CD4-positive, alpha-beta T cell treated with Interleukin-12 subunit alpha and Interleukin-12 subunit beta, for 1 hour (primary cell): ENCODE measurements at places on chromosomes 12 and 14.

DNA sequence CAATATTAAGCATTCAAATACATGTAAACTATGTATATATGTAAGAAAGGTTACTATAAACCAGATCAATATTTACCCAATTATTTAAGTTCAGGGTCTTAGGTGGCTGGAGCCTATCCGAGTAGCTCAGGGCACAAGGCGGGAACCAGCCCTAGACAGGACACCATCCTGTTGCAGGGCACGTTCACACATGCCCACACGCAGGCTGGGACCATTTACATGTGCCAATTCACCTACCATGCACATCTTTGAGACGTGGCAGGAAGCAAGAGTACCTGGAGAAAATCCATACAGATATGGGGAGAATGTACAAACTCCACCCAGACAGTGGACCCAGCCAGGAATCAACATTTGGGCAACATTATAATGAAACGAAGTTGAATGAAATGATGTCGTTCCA lies 263.0 kb upstream of the E2F7 start:
- no peak for DNase-seq

DNA sequence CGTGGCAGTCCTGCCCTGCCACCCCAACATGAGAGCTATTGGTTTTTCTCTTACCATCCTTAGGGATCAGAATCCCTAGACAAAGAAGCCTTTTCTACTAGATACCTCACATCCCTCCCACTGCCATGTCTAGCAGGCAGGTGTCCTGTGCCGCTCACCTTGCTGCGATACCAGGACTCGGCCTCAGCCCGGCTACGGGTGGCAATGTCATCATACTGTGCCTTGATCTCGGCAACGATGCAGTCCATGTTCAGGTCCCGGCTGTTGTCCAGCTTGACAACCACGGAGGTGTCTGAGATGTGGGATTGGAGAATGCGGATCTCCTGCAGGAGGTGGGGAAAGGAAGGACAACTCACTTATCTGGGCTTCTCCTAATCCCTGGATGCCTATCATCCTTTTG lies 4.5 kb downstream of the KRT83 start:
- DNase-seq: no peak

DNA sequence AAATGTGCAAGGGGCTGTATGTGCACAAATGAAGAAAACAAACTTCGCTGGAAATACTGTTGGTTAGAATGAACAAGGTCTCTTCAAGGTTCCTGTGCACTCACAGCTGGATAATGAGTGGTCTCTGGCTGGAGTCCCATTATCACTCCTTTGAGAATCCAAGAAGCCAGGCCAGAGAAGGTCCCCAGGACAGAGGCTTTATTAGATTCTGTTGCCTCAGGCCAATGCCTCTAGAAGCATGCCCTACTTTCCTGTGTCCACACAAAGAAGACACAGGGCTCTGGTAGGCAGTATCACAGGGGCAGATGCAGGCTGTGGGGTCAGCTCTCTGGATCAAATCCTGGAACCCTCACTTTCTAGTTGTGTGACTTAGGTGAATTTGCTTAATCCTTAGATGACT lies 384.7 kb downstream of the GRIN2B start:
- DNase-seq: no peak

DNA sequence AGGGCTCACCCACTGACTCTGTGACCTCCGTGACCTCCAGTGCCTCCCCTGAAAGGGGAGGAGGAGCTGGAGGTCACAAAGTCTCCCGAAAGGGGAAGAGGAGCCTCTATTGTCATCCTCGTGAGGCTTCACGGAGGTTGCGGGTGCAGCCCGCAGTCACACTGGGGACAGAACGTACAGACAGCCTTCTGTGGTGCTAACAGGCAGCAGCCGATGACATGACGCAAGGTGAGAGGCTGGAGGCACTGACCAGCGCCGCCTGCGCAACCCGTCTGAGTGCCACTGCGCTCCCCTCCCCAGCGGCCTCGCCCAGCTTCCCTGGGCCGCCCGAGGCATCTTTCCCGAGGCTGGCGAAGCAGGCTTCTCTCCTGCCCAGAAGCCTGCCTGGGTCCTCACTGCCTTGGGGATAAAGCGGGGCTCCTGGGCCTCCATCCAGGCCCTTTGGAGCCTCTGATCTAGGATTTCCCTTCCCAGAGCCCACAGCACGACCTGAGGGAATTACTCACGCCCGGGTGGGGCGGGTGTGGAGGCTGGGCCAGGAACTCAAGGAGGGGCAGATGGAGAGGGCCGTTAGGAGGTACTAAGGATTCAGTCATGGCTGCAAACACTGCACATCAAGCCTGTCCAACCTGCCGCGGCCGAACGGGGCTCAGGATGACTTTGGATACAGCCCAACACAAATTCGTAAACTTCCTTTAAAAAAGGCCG lies 12.3 kb upstream of the LBHD2 start:
- no peak for DNase-seq

DNA sequence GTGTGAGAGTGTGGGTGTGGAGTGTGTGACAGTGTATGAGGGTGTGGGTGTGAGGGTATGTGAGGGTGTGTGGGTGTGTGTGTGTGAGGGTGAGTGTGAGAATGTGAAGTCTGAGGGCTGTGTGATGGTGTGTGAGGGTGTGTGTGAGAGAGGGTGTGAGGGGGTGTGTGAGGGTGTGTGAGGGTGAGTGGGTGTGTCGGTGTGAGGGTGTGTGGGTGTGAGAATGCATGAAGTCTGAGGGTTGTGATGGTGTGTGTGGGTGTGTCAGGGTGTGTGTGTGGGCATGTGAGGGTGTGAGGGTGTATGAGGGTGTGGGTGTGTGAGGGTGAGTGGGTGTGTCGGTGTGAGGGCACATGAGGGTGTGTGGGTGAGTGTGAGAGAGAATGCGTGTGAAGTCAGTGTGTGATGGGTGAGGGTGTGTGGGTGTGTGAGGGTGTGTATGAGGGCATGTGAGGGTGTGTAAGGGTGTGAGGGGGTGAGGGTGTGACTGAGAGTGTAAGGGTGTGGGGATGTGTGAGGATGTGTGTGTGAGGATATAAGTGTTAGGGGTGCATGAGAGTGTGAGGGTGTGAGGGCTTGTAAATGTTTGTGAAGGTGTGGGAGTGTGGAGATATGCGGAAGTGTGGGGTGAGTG lies 36.4 kb downstream of the TMEM121 start:
- DNase-seq: no peak

DNA sequence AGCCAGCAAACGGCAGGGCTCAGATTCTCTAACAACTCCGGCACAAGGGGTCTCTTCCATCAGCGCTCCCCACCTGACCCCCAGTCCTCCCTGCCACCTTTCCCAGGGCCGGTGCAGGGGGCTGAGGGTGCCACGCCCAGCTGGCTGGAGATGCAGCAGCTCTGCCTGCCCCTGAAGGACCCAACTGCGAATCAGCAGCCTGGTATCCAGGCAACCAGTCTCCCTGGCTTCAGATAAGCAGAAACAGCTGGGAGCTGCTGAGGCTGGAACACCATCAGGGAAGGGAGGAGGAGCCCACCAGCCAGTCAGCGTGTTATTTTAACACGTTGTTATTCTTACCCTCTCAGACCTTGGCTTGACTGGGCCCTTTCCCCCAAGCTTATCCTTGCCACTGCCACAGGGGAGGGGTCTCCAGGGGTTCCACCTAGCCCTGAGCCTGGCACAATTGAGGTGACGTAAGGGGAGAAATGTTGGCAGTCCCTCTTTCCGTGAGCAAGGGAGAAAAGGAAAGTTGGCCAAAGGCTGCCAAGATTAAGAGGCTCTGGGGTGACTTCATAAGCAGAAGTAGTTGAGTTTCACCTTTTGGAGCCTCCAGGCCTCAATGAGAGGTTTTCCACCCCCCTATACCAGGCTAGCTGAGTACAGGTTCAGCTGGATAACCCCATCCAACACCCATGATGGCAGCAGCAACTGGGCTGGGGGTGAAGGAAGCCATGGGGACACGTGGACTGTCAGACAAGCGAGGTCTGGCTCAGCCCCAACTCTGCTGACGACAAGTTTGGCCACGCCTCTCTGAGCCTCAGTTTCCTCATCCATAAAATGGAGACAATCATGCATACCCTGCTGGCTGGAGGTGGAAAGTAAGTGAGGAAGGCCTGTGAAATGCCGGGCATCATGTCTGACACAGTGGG lies 91.1 kb downstream of the IRF2BPL start:
- DNase-seq: no peak

GRCh38 chr12:123900871-123901376 lies 71.7 kb downstream of the CCDC92 start:
- DNase-seq: no peak

- DNase-seq: peak; percentile 42
Observed at GRCh38 chr14:21874167-21874566, 200.5 kb upstream of the OR4E1 start.

DNA sequence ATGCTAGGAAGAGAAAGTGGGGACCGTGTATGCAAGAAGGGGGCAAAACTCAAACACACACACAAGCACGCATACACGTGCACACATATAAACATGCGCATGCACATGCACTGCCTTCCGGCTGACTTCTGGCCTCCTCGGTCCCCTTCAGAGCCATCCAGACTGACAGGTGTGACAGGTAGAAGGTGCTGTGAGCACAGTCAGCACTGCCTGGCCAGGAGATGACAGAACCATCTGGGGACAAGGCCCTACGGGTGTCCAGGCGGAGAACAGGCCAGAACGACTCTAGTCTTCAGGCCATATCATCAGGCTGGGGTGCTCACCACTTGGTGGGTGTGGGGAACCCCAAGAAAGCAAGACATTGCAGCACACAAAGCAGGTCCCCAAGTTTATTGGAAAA lies 7.3 kb downstream of the KRT83 start:
- no peak for DNase-seq

DNA sequence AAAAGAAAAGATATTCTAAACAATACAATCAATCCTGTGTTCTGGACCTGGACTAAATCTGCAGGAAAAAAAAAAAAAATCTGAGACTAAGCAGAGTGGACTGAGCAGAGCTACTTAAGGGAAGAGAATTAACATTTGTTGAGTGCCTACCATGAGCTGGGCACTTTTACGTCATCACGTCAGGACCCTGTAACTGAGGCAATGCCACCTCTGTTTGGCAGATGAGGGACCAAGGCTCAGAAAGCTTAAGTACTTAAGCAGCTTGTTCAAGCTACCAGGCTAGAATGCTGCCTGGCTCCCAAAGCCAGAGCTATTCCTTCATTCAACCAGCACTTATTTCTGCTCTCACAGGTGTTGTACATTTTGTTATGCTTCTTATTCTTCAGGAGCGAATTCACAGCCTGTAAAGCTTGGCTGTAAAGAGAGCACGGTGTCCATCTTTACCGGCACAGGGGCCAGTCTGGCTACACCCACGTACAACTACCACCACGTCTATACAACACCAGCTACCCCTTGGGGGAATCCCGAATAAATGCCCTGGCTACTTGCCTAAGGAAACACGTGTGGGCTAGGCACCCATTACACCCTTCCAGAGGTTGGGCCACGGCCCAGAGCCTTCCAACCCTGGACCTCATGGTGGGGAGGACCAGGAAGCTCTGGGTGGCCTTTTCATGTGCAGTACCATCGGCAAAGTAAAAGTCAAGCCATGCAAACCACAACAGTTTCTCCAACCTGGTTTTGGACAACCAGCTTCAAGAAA lies 27.0 kb downstream of the TMCC3 start:
- DNase-seq: no peak

- DNase-seq: no peak
Observed at GRCh38 chr12:47733142-47733541, 7.9 kb upstream of the ENDOU start.

DNA sequence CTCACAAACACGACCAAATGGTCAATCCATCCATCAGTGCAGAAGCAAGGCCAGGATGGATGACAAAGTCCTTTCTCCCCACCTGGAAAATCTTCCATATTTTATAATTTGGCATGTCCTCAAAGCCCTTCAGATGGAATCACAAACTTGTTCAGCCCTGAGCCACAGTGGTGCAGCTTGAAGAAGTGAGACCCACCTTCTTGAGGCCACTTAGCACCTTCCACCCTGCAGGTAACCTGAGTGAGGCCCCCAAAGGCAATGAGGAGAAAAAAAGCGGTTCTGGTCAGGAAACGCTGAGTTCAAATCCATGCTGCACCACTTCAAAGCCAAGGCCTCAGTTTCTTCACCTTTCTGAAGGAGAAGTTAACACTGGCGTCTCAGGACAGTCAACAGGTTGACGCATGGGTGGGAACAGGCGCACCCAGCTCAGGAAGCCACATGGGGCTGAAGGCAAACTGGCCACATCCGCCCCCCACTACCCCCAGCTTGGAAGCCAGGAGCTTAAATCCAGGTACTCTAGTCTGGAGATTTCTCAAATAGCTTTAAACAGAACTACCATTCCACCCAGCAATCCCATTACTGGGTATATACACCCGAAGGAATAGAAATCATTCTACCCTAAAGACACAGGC lies 320.4 kb downstream of the BCL11B start:
- no peak for DNase-seq

GRCh38 chr12:125512541-125513298 lies 447.5 kb downstream of the AACS start:
- no peak for DNase-seq

DNA sequence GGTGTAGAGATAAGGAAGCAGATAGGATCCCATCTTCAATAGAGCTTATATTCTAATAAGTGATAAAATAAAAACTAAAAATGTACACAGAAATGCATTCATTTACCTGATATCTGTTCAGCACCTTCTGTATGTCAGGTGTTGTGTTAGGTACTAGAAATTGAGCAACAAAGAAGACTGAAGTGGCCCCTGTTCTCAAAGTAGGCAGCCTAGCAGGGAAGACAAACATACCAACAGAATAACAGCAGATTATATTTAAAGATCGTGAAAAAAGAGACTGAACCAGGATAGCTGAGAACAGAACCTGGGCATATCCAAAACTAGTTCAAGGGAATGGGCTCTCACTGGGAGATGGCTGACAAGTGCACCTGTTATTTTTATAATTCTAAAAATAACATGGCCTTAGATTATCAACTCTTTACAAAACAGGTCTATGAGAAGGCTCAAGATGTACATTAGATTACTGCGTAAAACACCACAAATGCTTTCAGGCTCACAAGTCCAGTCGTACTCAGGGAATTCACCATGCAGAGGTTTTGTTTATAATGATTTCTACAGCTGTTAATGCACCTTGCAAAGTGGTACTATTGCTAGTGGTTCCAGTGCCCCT lies 16.4 kb downstream of the ANO6 start:
- no peak for DNase-seq

DNA sequence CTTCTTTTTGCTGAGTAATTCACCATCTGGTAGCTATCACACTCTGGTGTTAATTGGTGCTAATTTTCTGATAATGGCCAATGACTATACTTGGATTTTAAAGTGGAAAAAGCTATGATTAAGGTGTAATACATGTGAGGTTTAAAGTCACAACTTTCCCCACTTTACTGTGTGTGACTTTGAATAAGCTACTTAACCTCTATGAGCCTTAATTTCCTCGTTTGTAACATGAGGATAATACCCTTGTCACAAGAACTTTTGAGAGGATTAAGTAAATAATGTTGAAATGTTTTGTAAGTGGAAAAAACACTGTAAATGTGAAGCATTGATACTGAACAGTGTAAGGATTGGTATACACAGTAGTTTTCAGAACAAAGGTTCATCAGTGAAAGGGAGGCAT lies 65.3 kb downstream of the MSRB3 start:
- DNase-seq: no peak

DNA sequence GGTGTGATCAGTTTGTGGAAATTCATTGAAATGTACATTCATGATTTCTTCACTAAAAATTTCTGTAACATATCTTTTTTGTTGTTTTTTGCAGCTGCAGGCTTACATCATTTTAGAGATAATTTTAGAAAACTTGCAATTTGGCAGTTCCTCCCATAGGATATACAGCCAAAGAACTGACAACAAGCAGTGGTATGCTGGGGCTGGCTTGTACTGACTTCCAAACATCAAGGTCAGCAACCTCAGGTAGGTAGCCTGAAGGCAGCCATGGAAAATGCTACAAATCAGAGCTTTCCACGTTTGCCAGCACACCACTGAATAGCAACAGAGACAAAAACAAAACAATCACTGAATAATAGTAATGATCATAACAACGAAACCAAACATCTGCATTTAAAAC lies 21.2 kb downstream of the TRIM9 start:
- DNase-seq: no peak
